Stimulated activated naive CD4-positive, alpha-beta T cell treated with Interleukin-2 at 50 U/mL for 16 hours (primary cell): ENCODE measurements at places on chromosomes 6 and 20.

GRCh38 chr6:107331409-107332386, 127.7 kb downstream of the PDSS2 start:
- DNase-seq: no peak

DNA sequence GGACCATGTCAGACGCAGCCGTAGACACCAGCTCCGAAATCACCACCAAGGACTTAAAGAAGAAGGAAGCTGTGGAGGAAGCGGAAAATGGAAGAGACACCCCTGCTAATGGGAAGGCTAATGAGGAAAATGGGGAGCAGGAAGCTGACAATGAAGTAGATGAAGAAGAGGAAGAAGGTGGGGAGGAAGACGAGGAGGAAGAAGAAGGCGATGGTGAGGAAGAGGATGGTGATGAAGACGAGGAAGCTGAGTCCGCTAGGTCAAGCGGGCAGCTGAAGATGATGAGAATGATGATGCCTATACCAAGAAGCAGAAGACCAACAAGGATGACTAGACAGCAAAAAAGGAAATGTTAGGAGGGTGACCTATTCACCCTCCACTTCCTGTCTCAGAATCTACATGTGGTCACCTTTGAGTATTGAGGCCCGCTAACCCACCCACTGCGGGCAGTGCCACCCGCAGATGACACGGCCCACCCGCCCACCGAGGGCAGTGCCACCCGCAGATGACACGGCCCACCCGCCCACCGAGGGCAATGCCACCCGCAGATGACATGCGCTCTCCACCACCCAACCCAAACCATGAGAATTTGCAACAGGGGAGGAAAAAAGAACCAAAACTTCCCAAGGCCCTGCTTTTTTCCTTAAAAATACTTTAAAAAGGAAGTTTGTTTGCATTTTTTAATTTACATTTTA, 43.3 kb downstream of the MGME1 start:
- no peak for DNase-seq

DNA sequence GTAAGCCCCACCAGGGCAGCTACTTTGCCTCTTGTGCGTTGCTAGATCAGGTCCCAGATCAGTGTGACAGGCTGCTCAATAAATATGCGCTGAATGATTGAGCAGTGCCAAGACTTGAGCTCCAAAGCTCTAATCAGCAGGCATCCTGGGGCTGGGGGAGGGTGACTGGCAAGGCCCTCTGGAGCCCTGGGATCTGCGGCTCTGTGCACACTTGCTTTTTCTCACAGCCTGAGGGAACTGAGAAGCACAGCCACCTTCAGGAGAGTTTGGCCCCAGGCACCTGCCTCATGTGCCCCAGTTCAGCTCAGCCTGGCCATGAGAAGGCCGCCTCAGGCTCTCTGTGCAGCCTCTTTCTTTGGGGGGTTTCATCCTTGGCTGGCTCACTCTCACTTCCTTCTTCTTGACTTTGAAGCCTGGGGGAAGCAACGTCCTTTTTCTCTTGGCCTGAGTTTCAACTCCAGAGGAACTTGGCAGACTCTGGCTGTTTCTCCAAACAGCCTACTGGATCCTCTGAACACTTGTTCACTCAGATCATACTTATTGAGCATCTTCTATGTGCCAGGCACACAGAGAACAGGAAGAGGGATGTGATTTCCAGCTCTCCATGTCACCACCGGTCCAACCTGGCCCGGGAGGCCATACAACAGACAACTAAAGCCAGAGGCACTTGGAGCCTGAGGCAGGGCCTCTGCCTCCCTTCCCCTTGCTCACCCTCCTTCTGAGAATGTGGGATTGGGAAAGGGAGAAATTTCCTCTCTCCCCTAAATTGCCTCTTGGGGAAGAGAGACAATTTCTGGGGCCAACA, 114.0 kb downstream of the VEGFA start:
- no peak for DNase-seq

GRCh38 chr6:15507221-15507620, 155.6 kb downstream of the DTNBP1 start:
- DNase-seq: no peak

- no peak for DNase-seq
Observed at GRCh38 chr6:132511831-132512220, 1.1 kb downstream of the STX7 start.

DNA sequence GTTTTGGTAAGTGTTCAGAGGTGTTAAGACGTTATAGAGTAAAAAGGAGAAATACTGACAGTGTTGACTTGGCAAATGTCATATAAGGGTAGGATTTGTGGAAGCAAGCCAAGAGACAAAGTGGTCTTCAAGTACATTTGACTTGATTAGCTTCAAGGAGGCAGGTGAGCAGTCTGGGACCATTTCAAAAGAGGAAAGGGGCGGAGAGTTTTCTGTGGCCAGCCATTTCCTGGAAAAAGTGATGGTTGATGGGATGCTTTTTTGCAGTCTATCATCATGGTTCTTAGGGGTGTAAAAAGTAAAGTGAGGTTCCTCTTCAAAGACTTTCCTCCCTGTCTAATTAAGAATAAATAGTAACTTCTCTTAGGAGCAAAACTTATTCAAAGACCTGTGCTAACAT, 28.7 kb downstream of the FKBP1A start:
- no peak for DNase-seq

GRCh38 chr20:58747211-58747610, 54.6 kb downstream of the NPEPL1 start:
- no peak for DNase-seq
